NCI-H1105 treated with DMSO at 0.1 percent for 48 hours (cell line): ENCODE measurements at places on chromosomes 7 and 10.
A peak's percentile ranks its signal among the peaks of the same experiment; 100 is the strongest.

GRCh38 chr7:38512704-38513103 lies 118.5 kb downstream of the AMPH start:
- no peak for DNase-seq

DNA sequence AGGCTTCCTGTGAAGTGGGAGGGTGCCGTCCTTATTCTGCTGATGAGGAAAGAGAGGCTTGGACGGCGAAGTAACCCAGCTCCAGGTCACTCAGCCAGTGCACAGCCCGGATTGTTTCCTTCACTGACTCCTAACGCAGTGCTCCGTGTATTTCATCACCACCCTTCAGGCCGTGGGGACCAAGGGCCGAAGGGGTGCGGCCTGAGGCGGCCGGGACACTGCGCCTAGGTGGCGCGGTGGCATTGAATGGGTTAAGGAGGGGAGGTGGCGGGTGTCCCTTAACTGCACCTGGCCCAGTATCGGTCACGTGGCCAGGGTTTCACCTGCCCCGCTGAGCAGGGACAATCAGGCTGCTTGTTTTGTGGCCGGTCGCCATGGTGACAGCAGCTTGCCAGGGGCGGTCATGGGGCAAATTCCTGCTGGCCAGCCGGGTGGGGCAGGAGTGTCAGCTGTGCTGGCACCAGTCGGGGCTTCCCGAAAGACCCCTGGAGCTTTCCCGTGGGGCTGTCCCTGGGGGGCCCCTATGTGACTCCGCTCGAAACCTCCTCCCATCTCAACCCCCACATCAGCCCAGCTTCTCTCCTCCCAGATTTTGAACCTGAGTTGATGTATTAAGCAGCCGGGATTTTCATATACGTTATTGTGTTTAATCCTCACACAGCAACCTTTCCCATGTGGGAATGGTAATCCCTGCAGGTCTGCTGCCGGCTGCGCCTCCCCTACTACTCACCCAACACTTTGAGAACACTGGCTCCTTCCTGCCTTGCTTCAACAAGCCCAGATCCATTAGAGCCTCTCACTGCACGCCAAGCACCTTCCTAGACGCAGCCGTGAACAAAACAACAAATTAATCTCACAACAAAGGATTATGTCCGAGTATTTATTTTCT lies 4.4 kb upstream of the ABHD11 start:
- peak; percentile 98 for DNase-seq

GRCh38 chr10:50422259-50422658 lies 170.9 kb upstream of the ASAH2 start:
- no peak for DNase-seq

DNA sequence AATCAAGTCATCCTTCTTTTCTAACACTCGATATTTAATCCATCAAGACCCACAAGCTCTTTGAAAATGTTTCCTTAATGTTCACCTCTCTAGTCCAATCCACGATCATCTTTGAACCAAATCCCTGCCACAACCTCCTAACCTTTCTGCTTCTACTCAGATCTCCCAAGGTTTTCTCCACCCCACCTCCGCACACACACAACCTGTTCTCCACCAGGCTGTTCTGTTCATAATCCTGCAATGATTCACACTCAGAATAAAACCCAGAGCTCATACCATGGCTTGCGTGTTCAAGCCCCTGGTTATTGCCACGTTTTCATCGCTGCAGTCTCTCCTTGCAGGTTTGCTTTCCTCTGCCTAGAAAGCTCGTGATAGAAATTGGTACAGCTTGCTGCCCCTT lies 53.8 kb upstream of the BAMBI start:
- no peak for DNase-seq

GRCh38 chr10:77821551-77821950 lies 105.0 kb downstream of the DLG5 start:
- no peak for DNase-seq

DNA sequence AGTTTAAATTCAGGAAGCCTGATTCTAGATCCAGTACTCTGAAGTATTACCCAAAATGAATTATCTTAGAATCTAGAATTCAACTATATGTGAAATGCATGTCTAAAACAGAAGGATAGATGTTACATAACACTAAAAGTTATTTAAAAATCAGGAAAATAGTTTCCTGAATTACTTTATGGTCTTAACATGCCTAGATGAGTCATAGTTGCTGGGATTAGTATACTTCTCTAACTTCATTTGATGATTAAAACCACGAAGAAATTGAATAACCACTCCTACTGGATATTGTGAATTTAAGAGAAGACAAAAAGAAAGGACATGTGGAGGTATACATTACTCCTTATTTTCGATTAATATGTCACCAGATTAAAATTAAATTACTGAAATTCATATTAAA lies 65.5 kb downstream of the ATAD1 start:
- DNase-seq = no peak

- no peak for DNase-seq
Observed at GRCh38 chr7:31456646-31457368, 57.1 kb upstream of the ITPRID1 start.

- no peak for DNase-seq
Observed at GRCh38 chr7:36284456-36285090, 105.1 kb upstream of the ANLN start.

DNA sequence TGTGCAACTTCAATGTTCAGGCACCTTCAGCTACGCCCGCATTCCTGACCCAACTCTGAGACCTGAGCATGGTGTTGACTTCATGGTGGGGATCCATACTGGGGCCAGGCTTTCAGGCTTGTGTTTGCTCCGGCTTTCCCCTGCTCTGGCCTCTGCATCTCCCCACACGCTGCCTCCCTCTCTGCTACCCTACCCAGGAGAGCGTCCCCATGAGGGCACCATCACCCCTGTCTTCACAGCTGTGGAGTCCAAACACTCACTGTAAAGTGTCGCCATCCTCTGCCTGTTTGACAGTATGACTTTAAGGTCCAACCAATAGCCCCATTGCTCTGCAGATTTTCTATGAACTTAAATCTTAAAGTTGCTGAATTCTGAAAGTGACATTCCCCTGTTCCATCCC lies 199.0 kb upstream of the GRB10 start:
- no peak for DNase-seq

- no peak for DNase-seq
Observed at GRCh38 chr7:77420438-77420837, 4.3 kb upstream of the GSAP start.

DNA sequence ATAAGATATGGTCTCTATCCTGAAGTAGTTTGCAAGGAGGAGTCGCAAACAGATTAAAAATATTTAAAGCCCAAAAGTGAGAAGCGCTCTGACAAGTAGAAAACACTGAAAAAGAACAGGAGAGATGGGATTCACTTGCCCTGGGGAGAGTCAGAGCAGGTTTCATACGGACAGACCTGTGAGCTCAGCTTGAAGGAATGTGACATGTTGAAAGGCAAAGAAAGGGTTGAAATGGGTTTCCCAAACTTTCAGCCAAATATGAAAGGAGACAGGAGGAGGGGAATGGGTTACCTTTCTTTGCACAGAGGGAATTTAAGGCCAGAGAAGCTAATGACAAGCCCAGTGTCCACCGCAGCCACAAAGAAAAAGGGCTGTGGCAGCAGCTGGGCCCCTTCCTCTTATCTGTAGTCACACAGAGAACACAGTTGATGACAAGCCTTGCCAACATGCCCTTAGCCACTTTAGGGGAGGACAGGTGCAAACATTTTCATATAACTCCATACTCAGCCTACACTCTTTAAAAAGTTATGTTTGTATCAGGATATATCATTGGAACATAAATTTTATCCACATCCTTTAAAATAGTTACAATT lies 14.9 kb downstream of the HOXA1 start:
- DNase-seq = no peak

- no peak for DNase-seq
Observed at GRCh38 chr10:117425974-117426566, 50.8 kb upstream of the PDZD8 start.

DNA sequence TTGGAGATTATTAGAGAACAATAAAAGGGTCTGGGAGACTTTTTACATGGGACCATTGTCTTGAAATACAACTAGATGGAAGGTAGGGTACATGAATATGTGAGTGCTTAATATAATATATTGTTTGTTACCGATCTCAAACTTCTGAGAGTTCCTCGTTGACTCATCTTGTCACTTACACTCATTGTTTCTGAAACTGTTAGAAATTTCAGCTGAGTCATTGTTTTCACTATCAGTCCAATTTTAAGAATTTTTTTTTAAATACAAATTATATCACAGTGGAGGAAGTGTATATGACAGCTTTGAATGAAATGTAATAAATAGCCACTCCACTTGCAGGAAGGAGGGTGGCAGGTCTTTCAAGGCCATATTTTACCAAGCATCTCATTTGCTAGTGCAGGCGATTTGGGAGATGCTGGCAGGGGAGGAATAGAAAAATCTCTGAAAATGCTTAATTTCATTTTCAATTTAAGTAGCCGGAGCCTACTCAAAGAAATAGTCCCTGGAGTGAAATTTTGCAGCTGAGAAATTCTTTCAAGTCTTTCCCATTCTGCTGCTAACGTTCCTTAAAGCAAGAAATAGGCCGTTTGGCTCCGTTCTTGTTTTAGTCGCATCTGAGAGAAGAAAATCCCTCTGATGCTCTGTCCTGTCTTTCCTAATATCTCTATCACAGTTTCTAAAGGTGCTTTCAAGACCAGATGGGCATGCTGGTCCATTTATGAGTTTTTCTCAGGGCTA lies 1404.2 kb upstream of the CELF2 start:
- no peak for DNase-seq

DNA sequence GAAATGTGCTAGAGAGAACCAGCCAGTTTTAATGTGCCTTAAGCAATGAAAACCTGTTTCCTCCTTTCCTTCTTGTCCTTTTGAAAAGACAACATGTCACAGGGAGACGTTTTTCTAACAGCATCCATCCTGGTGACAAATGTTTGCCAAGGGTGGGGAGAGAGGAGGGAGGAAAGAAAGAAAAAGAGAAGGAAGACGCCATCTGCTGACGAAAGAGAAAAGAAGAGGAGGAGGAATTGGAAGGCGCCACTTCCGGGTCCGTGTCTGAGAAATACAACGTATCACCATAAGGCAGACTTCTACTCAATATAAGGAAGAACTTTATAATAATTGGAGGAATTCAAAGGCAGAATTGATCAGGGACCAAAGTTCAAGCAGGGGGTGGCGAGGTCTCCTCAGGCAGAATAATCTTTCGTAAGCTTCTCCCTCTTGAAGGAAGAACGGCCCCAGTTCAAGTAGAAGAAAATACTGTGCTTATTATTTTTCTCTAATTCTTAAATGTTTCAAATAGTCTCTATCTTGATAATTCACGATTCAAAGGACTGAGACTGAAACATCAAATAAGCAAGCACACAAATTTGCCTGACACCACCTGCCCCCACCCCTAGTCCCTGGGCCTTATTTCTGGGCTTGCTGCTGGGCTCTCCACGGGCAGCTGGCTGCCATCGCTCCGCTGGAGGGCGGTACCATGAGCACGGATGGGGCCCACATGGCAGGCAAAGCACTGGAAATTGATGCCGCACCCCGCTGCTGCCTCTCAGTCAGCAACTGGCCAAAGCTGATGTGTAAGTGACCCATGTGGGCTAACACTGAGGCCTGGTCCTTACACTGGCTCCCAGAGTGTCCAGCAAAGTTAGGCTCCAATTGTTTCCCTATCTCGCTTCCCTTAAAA lies 273.7 kb upstream of the KLF14 start:
- DNase-seq = peak; percentile 51

- DNase-seq = no peak
Observed at GRCh38 chr7:731440-732085, 4.5 kb upstream of the PRKAR1B start.

GRCh38 chr10:67657775-67658174 lies 38.2 kb downstream of the CTNNA3 start:
- no peak for DNase-seq

GRCh38 chr7:28354601-28355402 lies 57.5 kb upstream of the CREB5 start:
- no peak for DNase-seq

- DNase-seq = no peak
Observed at GRCh38 chr10:70348228-70348850, 34.1 kb downstream of the LRRC20 start.

GRCh38 chr7:96959135-96959534 lies 46.2 kb upstream of the DLX6 start:
- no peak for DNase-seq

GRCh38 chr10:2834214-2834613 lies 233.1 kb upstream of the PFKP start:
- no peak for DNase-seq

GRCh38 chr7:24483804-24484203 lies 89.4 kb upstream of the PALS2 start:
- no peak for DNase-seq

GRCh38 chr7:137990251-137990941 lies 11.5 kb downstream of the CREB3L2 start:
- DNase-seq = no peak

GRCh38 chr10:12432402-12433189 lies 83.2 kb downstream of the CAMK1D start:
- peak; percentile 43 for DNase-seq

DNA sequence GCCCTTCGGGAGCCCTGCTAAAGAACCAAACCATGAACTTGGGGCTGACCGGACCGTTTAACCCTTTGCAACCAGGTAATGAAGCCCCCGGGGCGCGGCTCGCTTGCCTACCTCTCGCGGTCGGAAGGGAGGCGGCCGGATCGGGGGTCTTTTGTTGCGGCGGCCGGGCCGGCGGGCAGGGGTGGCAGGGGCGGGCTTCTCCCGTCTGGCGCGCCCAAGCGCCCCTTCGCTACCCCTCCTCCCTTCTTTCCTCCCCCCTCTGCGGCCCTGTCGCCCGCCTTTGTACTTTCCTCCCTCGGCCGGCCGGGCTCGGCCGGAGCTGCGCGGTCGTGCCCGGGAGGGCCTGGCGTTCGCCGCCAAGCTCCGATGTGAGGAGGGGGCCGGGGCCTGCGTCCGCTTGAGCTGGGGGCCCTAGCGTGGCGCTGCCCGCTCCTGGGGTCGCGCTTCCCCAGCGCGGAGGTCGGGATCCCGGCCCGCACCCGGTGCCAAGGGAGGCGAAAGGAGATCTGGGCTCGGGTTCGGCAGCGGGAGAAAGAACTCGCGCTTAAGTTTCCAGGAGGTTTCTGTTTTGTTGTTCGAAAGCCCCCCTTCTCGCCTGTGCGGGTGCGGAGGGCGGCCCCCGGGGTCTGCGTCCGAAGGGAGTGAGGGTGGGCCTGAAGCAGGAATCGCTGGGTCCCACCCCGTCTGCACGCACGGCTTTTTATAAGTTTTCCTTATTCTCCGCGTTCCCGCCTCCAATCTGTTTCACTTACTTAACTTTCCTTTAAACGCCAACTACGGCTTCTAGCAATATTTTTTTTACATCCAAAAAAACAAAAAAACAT lies 436.8 kb upstream of the GALNT17 start:
- DNase-seq = peak; percentile 28

GRCh38 chr10:116158036-116158435 lies 115.0 kb downstream of the GFRA1 start:
- no peak for DNase-seq

- no peak for DNase-seq
Observed at GRCh38 chr10:129869596-129870473, 94.2 kb downstream of the EBF3 start.

- no peak for DNase-seq
Observed at GRCh38 chr10:124057601-124058000, 35.8 kb downstream of the CHST15 start.

- no peak for DNase-seq
Observed at GRCh38 chr10:84196941-84197340, 2.6 kb downstream of the CDHR1 start.

- DNase-seq = no peak
Observed at GRCh38 chr10:112880633-112881530, 69.2 kb upstream of the TCF7L2 start.
